ENCODE measurements at places on chromosomes 3 and 15.

DNA sequence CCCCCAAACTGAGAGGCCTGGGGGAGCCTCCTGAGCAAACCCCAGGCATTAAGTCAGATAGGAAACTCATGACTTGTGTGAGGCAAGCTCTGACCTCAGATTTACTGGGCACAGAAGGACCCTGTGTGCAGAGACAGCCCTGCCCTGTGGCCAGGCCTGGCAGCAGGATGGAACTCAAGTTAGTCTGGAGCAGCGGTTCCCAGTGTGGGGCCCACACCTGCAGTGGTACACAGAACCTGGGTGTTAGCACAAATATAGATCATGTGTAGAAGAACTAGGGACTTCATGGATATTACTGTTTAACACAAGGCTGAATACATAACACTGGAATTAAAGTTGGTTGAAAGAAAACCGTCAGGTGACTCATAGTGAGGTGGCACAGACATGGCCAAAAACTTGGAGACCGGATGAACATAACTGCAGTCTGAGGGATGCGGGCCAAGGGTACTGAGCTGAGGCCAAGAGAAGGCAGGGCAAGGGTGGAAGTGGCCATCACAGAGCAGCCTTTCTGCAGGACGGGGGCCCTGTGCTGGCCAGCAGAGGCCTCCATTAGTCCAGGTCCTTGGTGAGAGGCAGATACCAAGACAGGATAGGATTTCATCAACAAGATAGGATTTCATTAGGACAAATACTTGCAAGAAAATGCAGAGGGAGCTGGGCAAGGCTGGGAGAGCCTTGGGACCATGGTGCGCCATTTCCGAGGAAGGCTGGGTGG lies 40.9 kb downstream of the IRAK2 start:
- DNase-seq = peak; percentile 92

DNA sequence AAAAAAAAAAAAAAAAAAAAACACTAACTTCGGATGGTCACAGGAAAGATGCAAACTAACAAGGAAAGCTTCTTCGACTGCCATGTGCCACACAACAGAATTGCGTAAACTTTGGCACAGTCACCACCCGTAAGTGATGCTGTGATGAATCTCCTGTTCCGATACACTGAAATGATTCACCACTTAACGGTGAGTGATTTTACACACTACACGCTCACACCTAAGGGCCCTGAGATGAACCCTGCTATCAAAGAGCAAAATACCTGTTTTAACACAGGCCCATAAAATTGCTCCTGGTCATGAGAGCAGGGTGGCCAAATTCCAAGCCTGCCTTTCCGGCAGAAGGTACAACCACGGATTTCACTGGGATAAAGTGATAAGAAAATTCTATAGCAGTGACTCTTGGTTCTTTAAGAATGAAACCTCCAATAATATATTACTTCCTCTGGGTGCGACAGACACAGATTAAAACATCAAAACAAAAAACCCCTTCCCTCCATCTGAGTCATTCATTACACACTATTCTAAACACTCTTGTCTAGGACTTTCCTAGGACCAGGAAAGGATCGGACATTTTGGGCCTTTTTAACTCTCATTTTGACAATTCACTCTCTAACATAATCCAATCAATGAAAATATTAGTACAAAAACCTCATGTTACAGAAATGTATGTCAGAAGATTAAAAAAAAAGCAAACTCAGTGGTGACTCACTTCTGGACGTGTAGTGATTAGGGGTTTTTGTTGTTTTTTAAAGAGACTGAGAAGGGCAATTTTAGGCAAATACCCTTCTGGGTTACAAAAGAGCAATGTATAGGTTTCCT lies 28.3 kb downstream of the LRIG1 start:
- no peak for DNase-seq

DNA sequence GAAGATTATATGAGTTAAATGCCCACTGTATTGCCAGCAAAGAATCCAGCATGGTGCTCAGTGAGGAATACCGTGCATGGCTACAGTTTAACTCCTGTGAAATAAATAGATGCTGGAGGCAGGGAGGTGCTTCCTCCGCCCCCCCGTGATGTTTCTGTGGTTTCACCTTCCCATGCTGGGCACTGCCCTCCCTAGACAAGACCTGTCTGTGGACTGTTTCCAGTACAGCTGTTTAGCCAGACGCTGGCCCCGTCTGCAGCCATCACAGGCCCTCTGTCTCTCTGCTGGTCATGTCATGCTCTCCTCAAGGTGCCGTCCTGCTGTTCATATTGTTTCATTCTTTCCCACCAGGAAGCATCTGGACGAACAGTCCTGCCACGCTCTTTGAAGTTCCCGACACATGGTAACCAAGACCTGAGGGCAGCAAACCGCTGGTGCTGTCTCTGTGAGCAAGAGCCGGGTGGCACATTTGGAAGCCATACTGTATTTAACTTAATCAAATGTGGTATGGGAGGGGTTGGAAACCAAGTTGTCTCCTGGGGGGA lies 31.4 kb downstream of the GOLGA8S start:
- no peak for DNase-seq

DNA sequence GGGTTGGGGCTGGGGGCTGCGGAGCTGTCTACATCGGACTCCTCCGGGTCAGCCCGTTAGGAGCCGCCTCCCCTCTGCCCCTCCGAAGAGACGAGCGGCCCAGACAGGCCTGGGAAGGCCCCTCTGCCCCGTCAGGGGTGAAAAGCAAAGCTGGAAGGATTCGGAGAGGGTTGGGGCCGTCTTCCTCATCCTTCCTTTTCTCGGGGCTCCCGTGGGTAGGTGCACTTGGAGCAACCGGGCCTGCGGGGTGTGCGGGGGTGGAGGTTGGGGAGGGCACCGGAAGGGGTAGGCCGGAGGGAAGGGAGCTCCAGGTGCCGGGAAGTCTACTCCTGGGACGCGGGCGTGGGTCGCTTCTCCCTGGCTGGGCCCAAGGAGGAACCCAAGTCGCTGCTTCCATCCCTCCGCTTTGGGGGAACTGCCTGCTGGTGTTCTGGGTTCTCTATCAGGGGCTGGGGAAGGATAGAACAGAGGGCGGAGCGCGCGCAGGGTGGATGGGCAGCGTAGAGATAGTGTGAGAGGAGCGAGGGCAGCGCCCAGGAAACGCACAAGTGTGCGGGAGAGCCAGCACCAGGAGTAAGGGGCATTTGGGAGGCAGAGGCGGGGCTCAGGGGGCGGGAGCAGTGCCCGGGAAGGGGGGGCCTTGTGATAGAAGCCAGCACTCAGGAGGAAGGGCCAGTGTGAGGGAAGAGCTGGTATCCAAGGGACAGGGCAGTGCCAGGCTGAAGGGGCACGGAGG lies 590 bp downstream of the POLR2H start:
- peak; percentile 61 for DNase-seq

GRCh38 chr3:169836078-169836941 lies 23.6 kb upstream of the LRRC34 start:
- no peak for DNase-seq

DNA sequence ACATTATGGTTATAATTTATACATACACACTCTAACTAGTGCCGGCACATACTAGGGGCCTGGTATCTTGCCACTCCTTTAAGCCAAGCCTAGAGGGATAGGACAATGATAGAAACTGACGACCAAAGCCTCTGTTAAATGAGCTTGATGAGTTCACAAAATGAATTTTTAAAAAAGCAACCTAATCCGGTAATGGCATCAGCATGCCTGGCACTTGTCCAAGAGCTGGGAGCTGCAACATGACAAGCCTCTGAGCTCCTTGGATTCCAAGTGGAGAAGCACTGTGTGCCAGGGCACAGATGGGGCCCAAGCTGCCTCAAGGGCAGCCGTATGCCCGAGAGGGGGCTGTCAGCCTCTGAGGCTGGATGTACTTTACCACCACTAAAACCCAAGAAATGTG lies 9.7 kb downstream of the ETV5 start:
- DNase-seq = no peak

DNA sequence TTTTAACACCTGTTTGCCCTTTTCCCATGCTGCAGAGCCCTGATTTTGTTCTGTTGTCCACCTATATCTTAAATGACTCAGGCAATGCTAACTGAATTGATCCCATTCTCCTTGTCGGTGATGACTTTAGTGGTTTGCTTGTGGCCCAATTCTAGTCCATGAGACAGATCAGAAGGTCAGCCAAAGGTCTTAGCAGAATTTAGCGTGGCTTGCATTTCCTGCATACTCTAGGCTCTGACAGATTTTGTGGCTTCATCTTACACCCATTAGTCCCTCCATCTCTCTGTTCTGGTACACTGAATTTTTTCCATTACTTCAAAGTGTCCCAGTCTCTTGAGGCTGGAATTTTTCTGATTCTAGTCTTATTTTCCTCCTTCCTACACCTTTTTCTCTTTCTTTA lies 161.9 kb downstream of the STAC start:
- no peak for DNase-seq

Data from Panc1 (cell line).